ENCODE measurements at places on chromosomes 2 and 18.

- peak; percentile 49 for DNase-seq
These were observed 633 bp downstream of the NABP1 start for GRCh38 chr2:191678437-191679100.

DNA sequence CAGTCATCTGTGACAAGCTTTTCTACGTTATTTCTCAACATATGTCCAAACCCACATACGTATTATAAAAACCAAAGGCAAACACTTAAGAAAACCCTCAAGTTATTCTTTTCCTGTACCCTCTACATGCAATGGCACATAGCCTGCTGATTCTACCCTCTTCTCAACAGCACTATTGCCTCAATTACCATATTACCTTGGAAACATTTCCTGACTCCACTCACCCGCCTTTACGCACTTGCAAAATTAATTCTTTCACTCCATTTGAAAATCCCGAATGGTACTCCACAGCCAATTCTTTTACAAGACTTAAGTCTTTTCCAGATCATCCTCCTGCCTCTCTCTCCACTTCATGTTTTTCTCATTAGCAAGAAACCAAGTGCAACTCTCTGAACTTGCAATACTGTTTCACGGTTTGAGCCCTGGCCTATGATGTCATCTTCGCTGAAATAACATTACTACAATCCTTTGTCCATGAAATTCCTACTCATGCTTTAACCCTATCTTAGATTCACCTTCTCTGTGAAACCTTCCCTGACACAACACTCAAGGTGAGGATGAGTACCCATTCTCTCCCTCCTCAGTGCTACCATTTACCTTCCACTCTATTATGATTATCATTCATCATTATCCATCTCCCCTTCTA is 29.0 kb downstream of the SESTD1 start:
- DNase-seq, result no peak

DNA sequence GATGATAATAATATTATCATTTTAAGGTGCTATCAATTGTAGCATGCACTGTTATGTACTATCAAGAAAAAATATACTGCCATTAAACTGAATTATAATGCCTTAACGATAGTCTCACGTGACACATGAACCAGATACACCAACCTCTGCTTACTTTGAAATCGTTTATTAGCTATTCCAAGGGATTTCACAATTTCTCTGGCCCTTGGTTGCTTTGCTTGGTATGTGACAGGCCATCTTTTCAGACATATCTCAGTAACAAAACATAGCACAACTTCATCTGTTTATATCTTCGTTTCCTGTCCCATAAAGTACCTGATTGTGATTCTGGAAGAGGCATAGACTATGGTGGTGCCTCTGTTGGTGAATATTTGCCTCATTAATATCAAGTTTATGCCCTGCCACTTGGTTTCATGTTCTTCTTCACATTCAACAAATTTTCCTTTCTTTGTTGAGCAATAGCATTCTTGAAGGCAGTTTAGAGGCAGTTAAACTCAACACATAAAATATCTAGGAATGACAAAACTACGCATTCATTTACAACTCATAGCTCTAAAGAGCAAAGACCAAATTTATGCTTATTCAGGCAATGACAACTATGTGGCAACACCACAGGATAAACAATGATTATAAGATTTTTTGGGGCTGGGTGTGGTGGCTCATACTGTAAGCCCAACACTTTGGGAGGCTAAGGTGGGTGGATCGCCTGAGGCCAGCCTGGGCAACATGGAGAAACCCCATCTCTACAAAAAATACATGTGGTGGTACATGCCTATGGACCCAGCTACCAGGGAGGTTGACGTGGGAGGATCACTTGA is 84.3 kb downstream of the MCFD2 start:
- DNase-seq, result no peak

DNA sequence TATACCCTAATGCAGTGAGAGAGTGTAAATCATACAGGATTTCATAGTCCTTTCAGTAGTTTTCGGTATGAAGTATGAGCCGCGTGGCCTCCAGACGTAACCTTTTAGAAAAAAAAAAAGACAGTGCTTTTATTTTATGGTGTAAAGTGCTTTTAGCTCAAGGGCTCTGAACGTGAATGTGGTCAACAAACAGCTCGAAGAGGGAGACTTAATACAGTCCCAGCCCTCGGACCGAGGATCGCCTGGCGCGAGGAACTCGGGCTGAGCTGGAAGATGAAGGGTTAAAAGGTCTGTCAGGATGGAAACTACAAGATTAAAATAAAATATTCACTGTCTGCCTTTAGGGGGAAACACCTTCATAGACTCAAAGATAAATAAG is 4.0 kb upstream of the BCL11A start:
- DNase-seq, result no peak

DNA sequence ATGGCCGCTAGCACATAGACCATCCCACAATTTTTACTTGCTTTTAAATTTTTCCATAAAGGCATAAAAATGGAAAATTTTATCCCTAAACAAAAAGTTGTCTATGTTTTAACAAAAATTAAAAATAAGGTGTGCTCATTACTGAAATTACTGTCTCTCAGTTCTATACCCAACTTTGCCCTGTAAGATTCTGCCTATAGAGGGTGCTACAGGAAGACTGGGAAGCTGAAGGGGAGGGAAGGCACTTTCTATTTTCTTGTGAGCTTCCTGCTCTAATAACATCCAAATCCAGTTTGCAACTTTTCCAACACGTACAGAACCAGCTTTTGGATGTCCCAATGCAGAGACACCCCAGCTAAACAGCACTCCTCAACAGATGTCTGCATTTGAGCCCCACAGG is 666.9 kb downstream of the PLCL1 start:
- no peak for DNase-seq

GRCh38 chr2:11309706-11310105 is 34.7 kb downstream of the ROCK2 start:
- no peak for DNase-seq

DNA sequence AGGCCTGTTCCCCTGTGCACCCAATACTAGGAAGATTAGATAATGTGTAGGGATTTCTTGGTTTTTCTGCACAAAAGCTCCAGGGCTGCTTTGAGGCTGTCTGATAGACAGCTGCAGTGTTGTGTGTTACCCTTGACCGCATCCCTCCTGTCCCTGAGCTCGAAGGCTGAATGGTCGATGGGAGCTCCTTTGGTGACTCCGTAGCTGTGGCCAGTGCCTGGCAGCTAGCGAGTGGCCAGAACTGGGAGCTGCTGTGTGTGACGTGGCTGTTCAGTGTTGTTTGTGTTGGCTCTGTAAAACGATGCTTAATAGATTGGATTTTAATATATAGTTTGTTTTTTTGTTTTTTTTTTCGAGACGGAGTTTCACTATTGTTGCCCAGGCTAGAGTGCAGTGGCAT is 170.0 kb downstream of the AGAP1 start:
- DNase-seq, result no peak

- DNase-seq, result no peak
These were observed 72.2 kb upstream of the TMEM17 start for GRCh38 chr2:62577994-62578781.

DNA sequence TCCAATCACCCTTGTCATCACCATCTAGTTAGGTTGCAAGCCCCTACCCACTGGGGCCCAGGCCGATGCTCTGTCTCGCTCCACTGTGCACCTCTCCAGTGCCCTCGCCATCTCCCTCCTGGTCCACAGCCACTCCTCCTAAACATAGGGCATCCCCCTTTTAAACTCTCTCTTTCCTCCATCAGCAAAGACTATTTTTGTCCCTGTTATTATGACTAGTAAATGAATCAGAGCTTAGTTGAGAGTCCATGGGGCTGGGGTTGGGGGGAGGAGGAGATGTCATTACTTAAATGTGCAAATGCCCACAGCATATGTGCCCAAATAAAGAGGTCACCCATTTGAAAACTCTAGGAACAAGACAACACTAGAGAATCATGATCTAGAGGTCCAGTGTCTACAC is 167.4 kb downstream of the TRABD2A start:
- DNase-seq, result no peak

- DNase-seq, result no peak
These were observed 82.8 kb downstream of the NCK2 start for GRCh38 chr2:105827351-105828096.

DNA sequence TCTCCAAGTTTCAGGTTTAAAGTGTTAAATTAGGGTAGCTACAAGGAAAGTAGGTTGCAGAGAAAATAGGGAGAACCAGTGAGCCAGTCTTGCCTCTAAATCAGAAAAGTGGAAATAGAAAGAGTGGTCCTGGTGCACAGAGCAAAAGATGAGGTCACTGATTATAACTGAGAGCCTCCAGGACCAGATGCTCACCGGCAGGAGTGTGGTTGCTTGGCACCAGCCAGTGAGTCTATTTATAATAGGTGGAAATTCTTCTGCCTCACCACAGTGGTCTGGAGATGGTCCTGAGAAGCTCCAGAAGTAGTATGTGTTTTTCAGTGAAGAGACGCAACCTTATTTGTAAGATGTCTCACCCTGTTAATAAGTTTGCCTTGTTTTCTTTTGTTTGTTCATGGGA is 373.9 kb upstream of the KCNJ3 start:
- DNase-seq, result no peak

DNA sequence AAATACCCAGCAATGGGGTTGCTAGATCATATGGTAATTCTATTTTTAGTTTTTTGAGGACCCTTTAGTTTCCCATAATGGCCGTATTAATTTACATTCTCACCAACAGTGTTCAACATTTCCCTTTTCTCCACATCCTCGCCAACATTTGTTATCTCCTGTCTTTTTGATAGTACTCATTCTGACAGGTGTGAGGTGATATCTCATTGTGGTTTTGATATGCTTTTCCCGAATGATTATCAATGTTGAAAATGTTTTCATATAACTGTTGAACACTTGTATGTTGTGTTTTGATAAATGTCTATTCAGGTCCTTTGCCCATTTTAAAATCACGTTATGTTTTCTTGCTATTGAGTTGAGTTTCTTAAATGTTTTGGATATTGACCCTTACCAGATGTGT is 5.8 kb upstream of the RIF1 start:
- no peak for DNase-seq

DNA sequence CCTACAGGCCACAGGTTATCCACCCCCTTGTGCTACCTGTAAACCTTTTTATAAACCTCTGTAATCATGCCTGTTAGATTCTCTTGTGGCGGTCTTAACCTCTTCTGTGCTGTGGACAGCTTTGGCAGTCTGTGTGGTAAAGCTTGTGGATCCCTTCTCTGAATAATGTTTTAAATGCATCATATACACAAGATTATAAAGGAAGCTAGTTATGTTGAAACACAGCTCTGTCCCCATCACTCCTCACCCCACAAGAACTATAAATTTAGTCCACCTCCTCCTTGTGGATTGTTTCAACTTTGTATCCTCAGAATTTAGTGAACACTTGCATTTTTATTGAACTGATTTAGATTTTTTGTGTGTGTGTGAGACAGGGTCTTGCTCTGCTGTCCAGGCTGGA is 107.7 kb downstream of the ICA1L start:
- no peak for DNase-seq

DNA sequence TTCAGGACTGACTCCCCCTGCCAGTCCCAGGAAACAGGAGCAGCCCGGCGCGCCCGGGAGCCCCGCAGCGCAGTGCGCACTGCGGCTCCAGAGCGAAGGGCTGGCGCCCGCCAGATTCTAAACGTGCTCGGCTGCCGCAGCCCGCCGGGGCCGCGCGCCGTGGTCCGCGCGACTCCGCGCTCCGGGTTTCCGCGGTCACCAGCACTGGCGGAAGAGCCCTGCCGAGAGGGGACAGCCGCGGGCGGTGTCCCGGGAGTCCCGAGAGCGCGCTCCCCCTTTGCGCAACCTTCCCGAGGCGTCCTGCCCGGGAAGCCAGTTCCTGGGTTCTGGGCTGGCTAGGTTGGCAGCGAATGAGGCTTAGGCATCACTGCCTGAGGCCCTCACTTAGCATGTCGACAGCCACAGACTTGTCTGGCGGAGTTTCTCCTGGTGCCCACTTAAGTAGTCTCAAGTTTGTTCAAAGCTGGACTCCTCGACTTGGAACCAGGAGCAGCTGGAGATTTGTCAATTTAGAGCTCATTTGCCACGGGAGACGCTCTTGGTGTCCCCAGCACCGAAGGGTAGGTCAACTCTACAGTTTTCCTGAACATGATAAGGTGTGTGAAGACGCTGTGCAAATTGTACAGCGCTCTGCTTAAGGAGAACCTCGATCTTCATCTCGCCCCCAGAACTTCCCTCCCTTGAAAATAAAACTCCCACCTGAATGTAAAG is 1.5 kb upstream of the VSNL1 start:
- peak; percentile 82 for DNase-seq

- no peak for DNase-seq
These were observed 149.7 kb downstream of the BCL2 start for GRCh38 chr18:63169853-63170252.

GRCh38 chr18:78408623-78409022 is 571.0 kb upstream of the SALL3 start:
- DNase-seq, result no peak

GRCh38 chr2:221561770-221562169 is 10.3 kb downstream of the EPHA4 start:
- DNase-seq, result no peak

GRCh38 chr2:228901531-228901930 is 369.6 kb downstream of the PID1 start:
- DNase-seq, result no peak

DNA sequence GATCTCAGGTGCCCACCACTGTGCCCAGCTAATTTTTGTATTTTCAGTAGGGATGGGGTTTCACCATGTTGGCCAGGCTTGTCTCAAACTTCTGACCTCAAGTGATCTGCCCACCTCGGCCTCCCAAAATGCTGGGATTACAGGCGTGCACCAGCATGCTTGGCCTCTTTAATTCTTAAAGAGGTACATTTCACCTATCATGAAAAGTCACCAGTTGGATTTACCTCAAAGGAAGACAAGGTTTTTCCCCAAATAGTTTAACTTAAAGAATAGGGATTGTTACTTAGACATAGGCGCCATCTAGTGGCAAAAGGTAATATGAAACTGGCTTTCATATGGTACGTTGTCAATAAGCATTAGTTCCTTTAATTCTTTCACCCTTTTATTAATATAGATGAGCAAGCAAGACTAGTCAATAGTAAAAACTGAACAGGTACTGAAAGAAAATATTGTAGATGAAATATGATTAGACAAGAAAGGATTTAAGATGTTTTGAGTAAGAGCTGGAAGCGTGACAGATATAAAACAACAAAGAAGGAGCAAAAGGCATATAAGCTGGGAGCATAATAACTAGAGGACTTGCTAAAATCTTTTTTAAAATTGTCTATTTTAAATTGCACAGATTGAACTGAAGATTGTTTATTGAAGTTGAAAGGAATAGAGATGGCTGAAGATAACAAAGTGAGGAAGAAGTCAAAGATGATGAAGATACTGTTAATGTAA is 35.0 kb upstream of the PSMD14 start:
- DNase-seq, result no peak

DNA sequence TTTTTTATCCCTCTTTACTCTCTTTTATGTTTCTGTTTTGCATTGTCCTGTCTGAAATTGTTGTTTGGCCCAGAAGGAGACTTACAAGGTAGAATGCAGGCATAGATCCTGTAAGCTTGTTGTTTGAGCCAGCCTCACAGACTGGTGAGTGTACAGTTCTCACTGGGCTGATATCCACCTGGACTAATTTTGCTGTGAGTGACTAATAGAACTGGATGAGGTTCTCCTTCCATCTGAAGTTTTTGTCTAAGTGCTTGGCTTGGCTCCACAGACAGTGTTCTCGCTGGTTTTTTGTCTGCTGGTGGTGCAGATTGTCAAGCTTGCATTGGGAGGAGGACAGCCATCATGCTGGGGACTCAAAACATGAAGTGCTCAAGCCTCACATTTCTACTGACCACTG is 495.7 kb downstream of the TSN start:
- DNase-seq, result no peak

Measured in thyroid gland (tissue), 4 donors.